Adipocyte (in vitro differentiated cells): ENCODE measurements at places on chromosomes 5 and 9.
A peak's percentile ranks its signal among the peaks of the same experiment; 100 is the strongest.

GRCh38 chr9:18639911-18640310, 166.0 kb downstream of the ADAMTSL1 start:
- no peak for DNase-seq

- DNase-seq, result peak; percentile 77
These were observed 72.8 kb downstream of the PSAT1 start for GRCh38 chr9:78369639-78370219.

DNA sequence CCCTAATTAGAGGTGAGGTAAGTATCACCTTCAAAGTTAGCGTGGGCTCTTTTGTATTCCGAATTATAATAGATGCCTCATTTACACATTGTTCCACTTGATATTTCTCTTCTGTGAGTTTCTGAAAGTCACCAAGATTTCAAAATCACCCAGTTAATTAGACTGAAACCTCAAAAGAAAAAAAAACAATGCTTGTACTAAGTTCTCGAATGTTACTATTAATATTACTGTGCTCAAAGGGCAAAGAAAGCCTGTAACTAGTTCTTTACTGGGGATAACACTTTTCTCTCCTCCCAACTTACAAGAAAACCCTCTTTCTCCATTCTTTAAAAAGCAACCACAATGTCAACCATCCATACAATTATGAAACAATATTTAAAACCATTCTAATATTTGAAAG, 98.5 kb downstream of the STRBP start:
- DNase-seq, result no peak

DNA sequence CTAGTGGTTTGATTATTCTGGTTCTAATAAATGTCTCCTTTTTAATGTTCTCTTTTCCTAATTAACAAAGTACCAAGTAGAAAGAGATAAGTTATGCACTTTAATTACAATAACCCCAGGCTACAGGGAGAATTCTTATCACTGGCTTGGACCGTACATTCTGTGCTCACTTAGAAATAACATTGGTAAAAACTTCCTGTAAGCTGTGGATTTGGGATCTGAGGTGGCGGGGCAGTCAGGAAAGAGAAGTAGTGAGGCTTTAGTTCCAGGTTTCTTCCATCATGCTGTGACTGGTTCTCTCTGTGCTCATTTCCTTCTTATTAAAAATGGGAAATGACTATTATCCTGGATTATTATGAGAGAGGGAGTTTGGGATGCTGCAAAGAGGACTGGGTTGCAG, 142.0 kb downstream of the EGFLAM start:
- no peak for DNase-seq

DNA sequence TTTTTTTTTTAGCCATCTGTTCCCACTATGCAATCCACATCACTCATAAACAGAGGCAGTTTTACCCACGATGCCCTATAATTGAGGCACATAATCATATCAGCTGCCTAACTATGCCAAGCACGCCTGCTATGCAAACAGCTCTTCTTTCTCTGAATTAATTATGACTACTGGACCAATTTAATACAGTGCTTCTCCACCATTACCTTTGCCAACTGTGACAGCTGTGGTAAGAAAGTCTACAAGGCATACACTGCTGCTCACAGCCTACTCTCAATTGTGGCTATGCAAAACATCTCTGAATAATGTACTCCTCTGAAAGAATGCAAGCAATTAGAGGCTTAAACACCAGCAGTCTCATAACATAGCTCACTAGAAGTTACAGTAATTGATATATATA, 97.1 kb downstream of the DTWD2 start:
- DNase-seq, result peak; percentile 2

DNA sequence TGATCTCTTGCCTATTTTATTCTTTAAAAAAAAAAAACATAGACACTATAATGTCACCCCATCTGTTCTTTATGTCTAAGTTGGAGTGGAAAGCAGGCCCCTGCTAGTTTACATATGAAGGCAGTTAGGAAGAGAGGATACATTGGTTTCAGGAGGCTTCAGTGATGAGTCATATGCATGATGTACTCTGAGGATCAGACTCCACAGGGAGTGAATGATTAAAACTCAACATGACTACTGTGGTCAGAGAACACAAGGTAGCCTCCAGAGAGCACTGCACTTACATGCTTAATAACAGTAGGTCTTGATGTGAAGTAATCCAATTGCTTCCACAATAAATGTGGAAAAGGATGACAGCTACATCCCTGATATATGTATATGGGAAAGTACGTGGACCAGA, 22.7 kb upstream of the FSTL4 start:
- DNase-seq, result no peak

- no peak for DNase-seq
These were observed 122.4 kb upstream of the OSMR start for GRCh38 chr5:38723426-38723825.

GRCh38 chr5:79240561-79240960, 4.6 kb downstream of the JMY start:
- no peak for DNase-seq

- DNase-seq, result no peak
These were observed 533.3 kb downstream of the ACTL7B start for GRCh38 chr9:108322326-108323098.

DNA sequence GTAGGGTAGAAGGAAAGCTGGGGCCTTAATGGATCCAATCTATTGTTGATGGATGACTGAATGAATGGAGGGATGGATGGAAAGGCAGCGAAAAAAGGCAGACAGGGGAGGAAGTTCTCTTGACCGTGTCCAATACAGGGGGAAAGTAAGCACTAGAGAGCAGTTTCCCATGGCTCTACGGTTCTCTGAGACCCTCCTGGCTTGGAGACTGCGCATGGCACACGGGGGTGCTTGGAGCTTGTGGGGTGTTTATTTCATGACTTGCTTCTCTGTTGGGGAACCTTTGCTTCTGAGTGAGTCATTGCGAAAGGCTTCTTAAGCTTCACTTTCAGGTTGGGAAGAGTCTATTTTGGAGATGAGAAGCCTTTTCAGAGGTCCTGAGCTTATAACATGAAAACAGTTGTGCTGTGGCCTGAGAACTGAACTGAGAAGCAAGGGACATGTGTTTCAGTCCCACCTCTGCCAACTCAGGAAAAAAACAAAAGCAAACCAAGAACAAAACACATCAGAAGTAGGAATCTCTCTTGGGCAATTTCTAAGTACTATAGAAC, 12.8 kb upstream of the TEX48 start:
- no peak for DNase-seq

GRCh38 chr5:131214609-131215227, 44.0 kb downstream of the LYRM7 start:
- peak; percentile 26 for DNase-seq

- DNase-seq, result peak; percentile 13
These were observed 5.8 kb downstream of the TMEM268 start for GRCh38 chr9:114616684-114617520.

DNA sequence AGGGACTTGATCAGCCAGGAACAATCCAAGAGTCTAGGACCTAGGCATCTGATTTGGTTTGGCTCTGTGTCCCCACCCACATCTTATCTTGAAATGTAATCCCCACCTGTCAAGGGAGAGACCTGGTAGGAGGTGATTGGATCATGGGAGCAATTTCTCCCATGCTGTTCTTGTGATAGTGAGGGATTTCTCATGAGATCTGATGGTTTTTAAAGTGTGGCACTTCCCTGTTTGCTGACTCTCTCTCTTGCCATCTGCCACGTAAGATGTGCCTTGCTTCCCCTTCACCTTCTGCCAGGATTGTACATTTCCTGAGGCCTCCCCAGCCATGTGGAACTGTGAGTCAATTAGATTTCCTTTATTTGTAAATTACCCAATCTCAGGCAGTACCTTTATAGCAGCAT, 201.7 kb upstream of the ACTBL2 start:
- no peak for DNase-seq

- peak; percentile 22 for DNase-seq
These were observed 227.0 kb upstream of the DAP start for GRCh38 chr5:10987925-10988504.

GRCh38 chr5:175778951-175779503, 92.4 kb upstream of the CPLX2 start:
- DNase-seq, result no peak

- no peak for DNase-seq
These were observed 50.7 kb downstream of the TRIP13 start for GRCh38 chr5:943201-943917.

DNA sequence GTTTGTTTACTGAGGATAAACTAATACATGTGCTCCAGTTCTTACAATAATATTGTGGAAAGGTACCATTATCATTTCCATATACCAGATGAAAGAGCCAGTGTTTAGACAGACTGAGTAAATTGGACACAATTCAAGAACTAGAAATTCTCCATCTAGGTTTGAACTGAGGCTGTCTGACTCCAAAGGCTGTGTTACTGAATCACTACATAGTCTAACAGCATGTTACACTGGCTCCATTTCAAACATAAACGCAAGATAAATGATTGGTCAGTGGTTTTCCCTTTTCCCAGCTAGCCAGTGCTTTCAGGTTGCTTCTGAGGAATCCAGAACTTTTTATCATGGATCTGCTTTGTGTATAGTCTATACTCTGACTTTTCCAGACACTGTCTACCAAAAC, 8.1 kb downstream of the SPDL1 start:
- peak; percentile 22 for DNase-seq

GRCh38 chr9:88092797-88093331, 45.4 kb downstream of the SPATA31C2 start:
- peak; percentile 35 for DNase-seq

GRCh38 chr5:78542321-78542840, 106.2 kb downstream of the LHFPL2 start:
- no peak for DNase-seq

DNA sequence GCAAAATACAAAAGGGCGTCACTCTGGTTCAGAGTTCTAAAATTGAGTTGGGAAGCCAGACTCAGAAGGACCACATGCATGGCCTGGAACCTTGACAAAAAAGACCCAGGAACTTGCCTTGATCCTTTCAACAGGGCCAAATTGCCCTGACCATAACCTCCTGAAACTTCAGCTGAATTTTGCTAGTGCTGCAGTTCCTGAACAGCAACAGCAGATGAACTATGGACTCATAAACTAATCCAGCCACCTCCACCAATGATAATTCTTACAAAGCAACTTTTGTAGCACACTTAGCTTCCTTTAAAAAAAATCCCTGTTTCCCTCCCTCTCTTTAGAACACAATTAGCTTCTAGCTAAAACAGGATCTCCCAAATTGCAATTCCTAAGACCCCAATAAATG, 155.9 kb downstream of the MAT2B start:
- no peak for DNase-seq

DNA sequence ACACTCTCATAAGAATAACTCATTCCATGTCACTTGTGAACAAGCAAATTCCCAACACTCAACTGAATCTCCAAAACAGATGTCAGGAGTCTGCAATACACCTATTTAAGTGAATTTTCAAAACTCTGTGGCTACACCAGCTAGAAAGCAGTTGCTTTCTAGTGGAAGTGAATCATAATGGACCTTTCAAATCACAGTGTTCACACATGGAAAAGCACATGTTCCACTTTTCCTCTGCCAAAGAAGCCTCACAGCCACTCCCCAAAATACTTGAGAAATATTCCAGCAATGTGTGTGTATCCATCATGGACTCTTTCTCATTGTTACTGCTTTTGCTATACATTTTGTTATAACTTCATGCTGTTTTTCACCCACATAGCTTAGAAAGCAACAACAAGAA, 17.4 kb downstream of the MARCHF3 start:
- peak; percentile 34 for DNase-seq

GRCh38 chr5:171369056-171369455, 18.6 kb upstream of the NPM1 start:
- DNase-seq, result no peak

GRCh38 chr5:133359861-133360260, 252.5 kb downstream of the FSTL4 start:
- no peak for DNase-seq
